ENCODE measurements at places on chromosomes 3 and 15.

GRCh38 chr15:63022663-63023062 lies 19.9 kb upstream of the TPM1 start:
- no peak for DNase-seq

GRCh38 chr3:69126999-69127398 lies 4.6 kb upstream of the LMOD3 start:
- no peak for DNase-seq

GRCh38 chr3:184428561-184429175 lies 48.8 kb downstream of the CHRD start:
- DNase-seq, result no peak

- DNase-seq, result no peak
These were observed 364.2 kb upstream of the PLSCR5 start for GRCh38 chr3:146969356-146969755.

DNA sequence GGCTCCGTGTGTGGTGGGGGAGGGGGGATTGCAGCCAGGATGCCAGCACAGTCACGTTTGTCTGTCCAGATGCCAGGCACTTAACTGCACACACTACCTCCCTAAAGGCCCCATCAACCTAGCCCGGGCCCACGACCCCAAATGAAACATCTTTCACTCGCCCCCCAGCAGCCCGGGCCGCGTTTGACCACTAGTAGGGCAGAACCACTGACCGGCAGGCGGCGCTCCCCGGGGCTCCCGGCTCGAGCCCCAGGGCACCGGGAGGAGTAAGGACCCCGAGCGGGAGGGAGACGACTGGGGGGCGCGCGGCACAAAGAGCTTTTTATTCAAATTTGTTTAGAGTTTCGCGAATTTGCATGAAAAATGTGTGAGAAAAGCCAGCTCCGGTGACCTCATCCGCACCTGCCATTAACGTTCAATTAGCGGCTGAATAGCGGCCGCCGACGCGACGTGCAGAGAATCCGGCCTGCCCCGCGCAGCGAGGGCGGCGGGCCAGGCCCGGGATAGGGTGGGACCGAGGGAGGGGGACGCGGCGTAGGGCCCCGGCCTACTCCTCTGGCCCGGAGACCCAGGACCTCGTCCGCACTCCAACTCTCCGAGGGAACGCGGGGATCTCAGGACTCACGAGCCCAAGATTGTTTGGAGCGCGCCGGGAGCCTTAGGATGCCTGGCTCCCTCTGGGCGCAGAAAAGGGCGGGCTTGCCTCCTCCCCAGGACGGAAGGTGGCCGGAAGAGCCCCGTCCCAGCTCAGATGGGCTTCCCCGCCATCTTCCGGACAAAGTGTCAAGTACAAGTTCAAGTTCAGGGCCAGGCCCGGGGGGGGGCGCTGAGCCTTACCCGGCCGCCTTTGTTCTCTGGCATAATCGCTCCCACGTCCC lies 64.9 kb upstream of the POLG start:
- peak; percentile 31 for DNase-seq

DNA sequence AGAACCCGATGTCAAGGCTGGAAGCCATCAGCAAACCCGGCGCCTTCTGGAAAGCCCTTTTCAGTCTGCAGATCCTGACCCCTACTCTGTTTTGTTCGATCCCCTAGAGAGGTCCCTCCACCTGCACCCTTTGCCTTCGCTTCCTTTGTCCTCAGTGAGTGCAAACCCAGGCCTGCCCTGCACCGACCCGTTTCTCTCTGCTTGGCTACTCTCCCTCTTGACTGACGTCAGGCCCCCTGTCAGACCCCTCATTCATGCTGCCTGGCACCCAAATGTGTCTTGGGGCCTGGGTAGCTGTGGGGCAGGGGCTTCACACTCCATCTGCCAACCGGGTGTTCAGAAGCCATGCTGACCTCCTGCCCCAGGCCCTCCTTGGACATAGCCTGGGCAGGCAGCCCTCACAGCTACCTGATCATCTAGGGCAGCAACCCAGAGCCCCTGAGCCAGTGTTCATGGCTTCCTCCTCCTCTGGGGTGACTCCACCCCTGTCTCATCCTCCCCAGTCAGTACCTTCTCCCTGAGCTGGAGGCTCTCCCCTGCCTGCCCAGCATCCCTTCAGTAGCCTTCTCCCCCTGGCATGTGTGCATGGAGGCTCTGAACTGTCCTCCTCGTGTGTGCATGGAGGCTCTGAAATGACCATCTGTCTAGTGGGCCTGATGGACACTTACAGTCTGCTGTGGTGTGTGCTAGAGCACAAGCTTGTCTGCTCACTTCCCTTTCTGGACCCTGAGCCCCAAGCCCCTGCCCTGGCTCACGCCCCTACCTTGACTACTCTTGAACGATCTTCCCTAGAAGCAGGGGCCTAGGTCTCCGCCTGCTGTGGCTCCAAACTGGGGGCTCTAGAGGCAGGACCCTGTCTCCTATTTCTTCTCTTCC lies 69.4 kb downstream of the EXOG start:
- no peak for DNase-seq

DNA sequence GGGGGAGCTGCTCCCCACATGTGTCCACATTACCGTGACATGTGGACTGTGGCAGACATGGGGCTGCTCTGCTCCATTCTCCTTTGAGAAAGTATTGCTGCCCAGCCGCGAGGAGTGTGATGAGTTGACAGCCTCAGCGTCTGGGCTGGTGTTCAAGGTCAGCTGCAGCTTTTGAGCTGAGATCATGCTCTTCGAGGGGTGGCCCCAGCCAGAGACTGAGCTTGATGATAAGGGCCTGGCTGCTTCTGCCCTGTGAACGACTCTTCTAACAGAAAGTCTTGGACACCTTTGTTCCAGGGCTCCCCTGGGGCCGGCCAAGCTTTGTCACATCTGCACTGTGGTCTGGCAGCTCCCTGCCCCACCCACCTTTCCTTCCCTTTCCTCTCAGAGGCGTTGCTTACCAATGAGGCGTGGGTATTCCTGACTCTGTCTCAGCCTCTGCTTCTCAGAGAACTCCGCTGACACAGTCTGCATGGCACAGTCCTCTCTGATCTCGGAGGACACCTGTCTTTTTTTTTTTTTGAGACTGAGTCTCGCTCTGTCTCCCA lies 86.6 kb downstream of the CHRD start:
- peak; percentile 11 for DNase-seq

DNA sequence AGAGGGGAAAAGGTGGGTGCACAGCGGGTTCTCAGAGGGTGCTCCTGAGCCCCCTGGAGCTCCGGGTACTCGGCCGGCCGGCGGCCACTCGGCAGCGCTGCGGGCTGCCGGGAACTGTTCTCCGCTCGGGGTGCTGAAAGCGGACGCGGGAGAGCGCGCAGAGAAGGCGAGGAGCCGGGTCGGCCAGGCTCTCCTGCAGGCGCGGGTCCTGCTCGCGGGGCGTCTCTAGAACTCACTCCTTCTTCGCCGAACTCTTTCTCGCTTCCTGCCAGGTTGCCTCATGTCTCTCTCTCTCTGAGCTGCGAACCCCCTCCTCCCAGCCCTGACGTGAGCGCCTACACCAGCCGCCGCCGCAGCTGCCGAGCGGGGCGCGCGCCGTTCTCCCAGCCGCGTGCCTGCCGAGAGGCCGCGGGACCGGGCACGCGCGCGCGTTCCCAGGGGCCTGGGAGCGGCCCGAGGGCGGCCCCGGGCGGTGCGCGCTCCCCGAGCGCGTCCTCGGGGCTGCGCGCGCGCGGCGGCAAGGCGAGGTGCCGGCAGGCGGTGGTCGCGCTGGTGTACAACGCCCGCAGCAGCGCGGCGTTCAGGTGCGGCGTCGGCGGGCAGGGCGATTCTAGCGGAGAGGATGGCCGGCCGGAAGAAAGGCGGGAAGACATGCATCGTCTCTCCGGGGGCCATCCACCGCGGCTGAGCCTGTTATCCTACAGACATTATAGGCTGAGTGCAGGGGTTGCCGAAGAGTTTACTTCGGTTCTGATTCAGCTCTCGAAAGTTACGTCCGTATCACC lies at the start of gene PEX5L:
Gene PEX5L (minus strand): TSS at position 267 of the 785 bp plus-strand sequence. CDS start 338 bp downstream, outside the sequence.
- DNase-seq, result peak; percentile 82

GRCh38 chr3:135970506-135971116 lies 5.1 kb downstream of the PPP2R3A start:
- no peak for DNase-seq

GRCh38 chr3:4506559-4507023 lies 13.4 kb downstream of the ITPR1 start:
- no peak for DNase-seq

DNA sequence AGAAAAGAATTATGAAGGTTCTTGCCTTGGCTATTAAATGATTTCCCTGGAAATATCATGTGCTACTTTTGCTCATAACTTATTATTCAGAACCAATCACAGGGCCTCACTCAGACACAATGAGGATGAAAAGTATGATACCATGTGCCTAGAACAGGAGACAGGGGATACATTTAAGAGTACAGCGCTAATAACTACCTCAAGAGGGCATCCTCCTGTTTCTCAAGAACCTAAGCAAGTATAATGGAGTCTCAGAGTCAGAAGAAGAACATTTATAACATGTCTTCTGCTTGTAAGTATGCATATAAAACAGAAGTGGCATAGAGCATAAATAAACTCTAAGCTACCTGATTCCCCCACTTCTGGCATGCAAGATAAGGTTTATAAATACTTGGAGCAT lies 125.4 kb upstream of the MME start:
- no peak for DNase-seq

- DNase-seq, result no peak
These were observed 20.4 kb downstream of the IGF1R start for GRCh38 chr15:98668566-98669308.

GRCh38 chr3:50493086-50493485 lies 10.3 kb downstream of the CACNA2D2 start:
- no peak for DNase-seq

DNA sequence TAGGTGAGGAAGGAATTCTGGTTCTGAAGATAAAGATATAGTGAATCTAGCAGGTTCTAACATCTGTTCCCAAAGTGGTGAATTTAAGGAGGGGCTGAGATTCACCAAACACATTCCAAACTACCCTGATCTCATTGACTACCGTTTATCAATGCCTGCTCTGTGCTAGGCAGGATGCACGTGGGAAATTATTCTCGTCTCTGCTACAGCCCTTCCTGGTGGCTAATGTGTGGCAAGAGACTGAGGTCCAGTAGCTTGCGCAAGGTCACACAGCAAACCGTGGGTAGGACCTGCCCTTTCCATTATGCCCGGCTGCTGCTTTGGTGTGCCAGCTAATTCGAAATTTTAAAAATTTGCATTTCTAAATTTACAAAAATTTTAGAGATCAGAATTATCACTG lies 209.5 kb upstream of the TRIM42 start:
- no peak for DNase-seq

DNA sequence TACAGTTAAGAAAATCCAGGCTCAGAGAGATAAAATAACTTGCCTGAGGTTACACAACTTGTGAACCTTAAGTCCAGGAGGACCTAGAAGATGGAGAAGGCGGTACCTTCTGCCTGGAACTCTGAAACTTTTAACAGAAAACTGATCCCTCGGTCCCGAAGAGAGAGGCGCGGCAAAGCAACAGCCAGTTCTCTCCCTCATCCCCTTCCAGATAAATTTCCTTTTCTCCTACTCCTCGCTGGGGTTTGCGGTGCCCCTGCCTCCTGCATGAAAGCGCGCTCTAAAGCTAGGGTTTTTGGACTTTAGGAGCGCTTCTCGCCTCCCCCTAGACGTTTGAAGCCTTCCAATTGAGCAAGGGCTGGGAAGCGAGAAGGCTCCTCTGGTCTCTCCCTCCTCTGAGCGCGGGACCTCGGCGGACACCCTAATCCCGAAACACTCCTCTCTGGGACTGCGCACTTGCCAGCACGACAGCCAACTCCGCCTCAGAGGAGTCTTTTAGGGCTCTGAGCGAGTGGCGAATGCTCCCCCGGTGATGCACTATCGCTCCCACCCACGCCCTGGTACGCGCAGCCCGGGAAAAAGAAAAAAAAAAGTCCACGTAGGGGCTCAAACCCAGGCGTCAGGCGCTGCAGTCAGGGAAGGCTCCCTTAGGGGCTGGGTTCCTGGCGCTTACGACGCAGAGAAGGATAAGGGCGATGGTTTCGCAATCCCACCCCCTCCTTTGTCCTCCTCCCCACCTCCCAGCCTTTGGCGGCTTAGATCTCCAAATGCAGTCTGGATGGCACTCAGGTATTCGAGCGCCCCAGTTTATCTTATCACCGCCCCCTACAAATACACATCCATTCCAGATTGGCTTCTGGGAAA lies 7.9 kb upstream of the EOMES start:
- no peak for DNase-seq

GRCh38 chr3:30549600-30549999 lies 56.8 kb upstream of the TGFBR2 start:
- DNase-seq, result no peak

DNA sequence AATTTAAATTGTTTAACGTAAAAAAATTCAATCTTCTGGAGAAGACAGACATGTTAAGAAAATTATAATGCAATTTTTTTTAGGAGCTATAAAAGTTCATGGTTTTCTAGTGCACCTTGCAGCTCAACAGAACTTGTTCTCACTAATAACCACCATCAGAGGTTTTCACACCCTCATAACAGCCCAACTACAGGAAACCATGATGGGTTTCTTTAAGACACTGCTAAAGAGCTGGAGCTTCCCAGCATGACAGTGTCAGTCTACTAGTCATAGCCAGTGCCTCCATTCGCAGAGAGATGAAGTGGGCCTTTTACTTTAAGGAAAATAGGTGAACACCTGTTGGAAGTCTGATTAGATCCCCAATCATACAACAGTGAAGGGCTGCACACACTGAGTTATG lies 224.1 kb upstream of the TRIM42 start:
- no peak for DNase-seq

- no peak for DNase-seq
These were observed 53.2 kb upstream of the MITF start for GRCh38 chr3:69686056-69686455.

DNA sequence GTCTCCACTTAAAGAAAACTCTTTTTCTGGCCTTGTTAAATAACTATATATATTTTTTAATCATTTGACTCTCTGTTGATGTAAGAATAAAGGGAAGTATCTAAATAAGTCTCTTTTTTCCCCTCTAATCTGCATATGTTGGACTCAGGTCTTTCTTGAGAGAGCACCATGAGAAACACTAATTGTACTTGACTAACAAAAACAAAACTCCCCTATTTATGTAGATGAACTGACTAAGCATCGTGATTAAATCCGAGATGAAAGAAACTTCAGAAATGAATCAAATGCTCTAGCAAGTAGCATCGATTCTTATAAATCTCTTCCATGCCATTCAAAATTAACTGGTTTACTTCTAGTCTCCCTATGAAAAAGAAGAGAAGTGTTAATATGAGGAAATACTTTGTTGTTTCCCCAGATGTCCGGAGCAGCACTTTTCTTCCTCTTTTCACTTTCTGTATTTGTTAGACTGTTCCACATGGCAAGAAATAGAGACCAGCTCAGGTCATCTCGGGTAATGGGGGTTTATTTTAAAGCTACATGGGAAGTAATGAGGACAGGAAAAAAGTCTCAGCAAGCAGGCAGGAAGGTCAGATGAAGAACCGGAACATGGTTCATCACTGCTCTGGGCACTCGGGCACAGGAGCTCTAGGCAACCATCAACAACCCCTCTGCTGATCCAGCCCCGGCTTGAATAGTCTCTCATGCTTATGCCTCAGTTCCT lies 288.3 kb downstream of the CNTN6 start:
- DNase-seq, result no peak
